HCT116 (cell line): ENCODE measurements at places on chromosomes 3 and 15. TPM values are rescaled to one million over a fixed set of nuclear protein-coding genes. Genes with fewer than 3 reads are reported as not detected.

DNA sequence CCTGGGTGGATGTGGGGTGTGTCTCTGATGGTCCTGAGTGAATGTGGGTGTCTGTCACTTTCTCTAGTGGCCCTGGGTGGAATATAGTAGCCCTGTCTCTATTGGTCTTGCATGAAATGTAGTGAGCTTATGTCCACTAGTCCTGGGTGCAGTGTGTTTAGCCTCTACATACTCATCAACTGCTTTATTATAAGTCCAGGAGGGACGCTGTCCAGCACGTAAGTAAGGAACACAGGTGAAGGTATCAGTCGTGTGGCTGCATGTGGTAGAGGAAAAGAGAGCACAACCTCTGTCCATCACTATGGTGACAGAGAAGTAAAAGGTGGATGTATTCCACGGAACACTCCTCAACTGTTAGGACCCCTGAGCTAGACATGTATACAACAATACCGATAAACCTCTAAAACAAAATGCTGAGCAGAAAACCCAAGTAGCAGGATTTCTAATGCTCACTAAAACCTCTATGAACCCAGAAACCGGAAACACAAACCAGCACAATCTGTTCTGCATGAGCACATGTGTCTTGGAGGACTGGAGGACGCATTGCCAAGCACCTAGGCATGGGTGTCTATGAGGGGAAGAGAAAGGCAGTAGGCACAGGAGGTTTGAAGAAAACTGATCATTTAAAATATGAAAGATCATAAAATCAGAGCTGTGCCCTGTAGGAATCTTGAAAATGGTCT lies 11.0 kb downstream of the LTF start:
- no peak for DNase-seq

The MAGI1 gene
- 38.6 TPM for total RNA-seq

The CSTA gene
- 11.0 TPM for total RNA-seq

- DNase-seq = no peak
Observed at GRCh38 chr3:120420928-120421551, 29.8 kb downstream of the FSTL1 start.

The AADACL2 gene
- total RNA-seq = not detected

The TMEM202 gene
- total RNA-seq = not detected

The CPEB1 gene
- total RNA-seq = not detected

DNA sequence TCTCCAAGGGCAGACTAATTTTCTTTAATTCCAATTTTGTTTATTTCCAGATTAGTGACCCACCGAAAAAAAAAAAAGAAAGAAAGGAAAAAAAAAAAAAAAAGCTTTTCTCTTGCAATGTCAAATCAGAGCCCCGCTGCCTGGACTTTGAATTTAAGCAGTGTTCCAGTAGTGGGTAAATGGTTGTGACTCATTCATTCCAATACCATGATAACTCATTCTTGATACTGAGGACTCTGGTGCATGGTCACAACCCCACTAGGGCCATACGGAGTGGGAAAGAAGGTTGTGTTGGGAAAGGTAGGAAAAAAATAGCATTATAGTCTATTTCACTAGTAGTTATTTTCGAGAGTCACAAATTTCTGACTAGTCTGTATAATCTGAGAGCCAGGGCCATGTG lies 59.1 kb upstream of the COL8A1 start:
- DNase-seq = no peak

- no peak for DNase-seq
Observed at GRCh38 chr15:69298354-69298696, 387 bp upstream of the PAQR5 start.
